ENCODE measurements at places on chromosomes 5 and 9.

DNA sequence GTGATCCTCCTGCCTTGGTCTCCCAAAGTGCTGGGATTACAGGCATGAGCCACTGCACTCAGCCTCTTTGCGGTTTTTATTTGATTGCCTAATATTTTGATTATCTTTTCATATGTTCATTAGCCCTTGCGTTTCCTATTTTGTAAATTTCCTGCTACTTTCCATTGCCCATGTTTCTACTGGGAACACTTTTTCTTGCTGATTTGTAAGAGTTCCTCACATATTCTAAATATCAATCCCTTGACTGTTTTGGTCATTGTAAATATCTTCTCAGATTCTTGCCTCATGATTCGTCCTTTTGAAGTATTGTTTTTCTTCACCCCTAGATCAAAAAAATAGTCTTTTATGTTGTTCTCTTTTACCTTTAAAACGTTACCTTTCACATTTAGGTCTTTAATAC, 37.9 kb upstream of the TTC1 start:
- no peak for DNase-seq

- DNase-seq: no peak
Observed at GRCh38 chr9:92807031-92807756, 42.6 kb upstream of the BICD2 start.

DNA sequence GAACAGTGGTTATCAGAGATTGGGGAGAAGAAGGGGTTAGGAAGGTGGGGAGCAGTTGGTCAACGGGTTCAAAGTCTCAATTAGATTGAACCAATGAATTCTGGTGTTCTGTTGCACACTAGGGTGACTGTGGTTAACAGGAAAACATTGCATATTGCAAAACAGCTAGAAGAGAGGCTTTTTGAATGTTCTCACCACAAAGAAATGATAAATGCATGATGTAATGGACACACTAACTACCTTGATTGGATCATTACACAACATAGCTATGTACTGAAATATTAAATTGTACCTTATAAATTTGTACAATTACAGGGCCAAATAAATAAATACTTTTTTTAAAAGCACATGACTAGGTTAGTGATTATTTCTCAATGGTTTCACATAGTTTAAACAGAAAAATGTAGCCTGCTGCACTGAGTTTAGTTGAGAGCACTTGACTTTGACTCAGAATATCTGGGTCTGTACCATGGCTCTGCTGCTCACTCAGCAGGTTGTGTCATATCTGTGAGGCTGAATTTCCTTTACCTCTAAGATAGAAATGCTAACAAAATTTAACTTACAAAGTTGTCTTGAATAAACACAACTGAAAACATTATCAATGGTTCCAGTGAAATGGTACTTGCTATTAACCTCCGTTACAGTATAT, 30.4 kb downstream of the NUDT12 start:
- no peak for DNase-seq

DNA sequence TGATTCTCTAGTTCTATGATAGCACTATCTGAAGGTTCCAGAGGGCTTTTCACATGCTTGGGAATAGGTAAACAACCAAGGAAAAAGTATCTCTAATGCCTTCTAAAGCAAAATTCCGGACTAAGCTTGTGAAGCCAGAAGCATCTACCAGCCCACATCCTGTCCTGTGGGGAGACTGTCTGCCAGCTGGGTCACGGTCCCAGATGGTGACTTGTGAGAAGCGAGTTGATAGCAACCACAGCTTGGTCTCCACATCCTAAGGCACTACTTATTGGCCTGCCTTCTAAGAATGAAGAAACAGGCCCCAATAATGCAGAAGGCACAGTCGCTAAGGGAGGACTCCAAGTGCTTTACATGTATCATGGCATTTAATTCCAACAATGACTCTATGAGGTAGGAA, 184.1 kb upstream of the ADRA1B start:
- DNase-seq: no peak

DNA sequence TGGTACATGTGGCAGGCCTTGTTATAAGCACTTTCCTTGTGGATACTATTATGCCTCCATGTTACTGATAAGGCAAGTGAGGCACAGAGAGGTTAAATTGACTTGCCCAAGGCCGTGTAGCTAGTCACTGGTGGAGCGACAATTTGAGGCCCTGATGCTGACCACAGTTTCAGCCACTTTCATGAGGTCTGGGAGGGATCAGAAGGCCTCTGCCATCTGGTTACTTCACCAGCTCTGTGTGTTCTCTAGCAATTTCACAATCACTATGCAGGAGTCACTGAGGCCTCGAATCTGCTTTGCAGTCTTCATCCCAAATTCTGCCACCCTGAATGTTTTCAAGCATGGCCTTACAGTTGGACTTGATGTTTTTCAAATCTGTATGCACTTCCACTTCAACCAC, 9.1 kb downstream of the LRRC70 start:
- no peak for DNase-seq

DNA sequence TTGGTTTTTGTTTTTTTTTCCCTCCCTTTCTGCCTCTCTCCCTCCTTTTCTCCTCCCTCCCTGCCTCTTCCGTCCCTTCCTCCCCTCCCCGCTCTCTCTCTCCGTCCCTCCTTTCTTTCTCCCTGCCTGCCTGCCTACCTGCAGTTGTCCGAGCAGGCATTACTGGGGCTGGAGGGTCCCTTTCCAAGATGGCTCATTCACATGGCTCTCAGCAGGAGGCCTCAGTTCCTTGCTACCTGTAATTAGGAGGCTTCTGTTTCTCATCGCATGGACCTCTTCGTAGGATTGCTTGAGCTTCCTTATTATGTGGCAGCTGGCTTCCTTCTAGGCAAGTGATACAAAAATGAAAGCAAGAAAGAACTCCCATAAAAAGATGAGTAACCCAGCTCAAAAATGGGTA, 8.0 kb downstream of the RGS3 start:
- no peak for DNase-seq

DNA sequence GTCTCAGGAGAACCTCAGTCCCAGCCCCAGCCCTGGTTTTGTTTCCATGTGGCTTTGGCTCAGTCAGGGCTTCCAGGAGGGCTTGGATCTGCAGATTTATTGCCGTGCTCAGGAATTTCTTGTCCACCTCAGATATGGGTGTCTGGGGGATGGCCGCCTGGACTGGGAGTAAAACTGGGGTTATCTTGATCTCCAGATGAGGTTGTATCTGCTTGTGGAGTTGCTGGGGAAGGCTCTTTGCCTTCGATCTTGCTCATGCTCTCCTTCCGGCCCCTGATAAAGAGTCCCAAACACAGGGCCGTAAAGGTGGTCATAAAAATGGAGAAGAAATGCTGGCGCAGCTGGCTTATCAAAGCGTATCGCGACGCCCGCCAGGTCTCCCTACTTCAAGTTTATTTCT, 17.8 kb upstream of the PITX1 start:
- no peak for DNase-seq
